ENCODE measurements at places on chromosomes 12 and 14.

- DNase-seq, result no peak
Measured at GRCh38 chr12:110020956-110021355, 21.7 kb downstream of the ANKRD13A start.

- no peak for DNase-seq
Measured at GRCh38 chr14:104099096-104100041, 13.9 kb downstream of the ASPG start.

- no peak for DNase-seq
Measured at GRCh38 chr14:62118461-62118860, 356.2 kb downstream of the SNAPC1 start.

GRCh38 chr12:13562915-13563742, 366.6 kb downstream of the EMP1 start:
- DNase-seq, result no peak

- DNase-seq, result no peak
Measured at GRCh38 chr14:41062826-41063225, 543.9 kb upstream of the LRFN5 start.
